ENCODE measurements at places on chromosomes 1 and 21. TPM values are rescaled to one million over a fixed set of nuclear protein-coding genes. Genes with fewer than 3 reads are reported as not detected.

PATJ gene
- total RNA-seq, result 4.6 TPM

RIPPLY3 gene
- 0.71 TPM for total RNA-seq

STXBP3 gene
- total RNA-seq, result 21.1 TPM

ODR4 gene
- total RNA-seq, result 19.1 TPM

HUNK gene
- 1.2 TPM for total RNA-seq

RXFP4 gene
- total RNA-seq, result not detected

PRKAA2 gene
- total RNA-seq, result 2.8 TPM

MPL gene
- total RNA-seq, result not detected

TAL1 gene
- not detected for total RNA-seq

CA6 gene
- total RNA-seq, result not detected

HES4 gene
- total RNA-seq, result 64.7 TPM

ADAMTS5 gene
- total RNA-seq, result not detected

Measured in A549 treated with ZK216348 at 1 μM for 4 hours (cell line).